ENCODE measurements at places on chromosomes 13 and 19. TPM values are rescaled to one million over a fixed set of nuclear protein-coding genes. Genes with fewer than 3 reads are reported as not detected.

The ZNF728 gene
- not detected for total RNA-seq

The TMEM145 gene
- 2.6 TPM for total RNA-seq

The C19orf38 gene
- total RNA-seq: not detected

The ZBTB32 gene
- not detected for total RNA-seq

The TNFSF13B gene
- not detected for total RNA-seq

The ZIM2 gene
- not detected for total RNA-seq

The ZNF682 gene
- not detected for total RNA-seq

The C5AR1 gene
- 1.6 TPM for total RNA-seq

The FPR1 gene
- total RNA-seq: 0.13 TPM

The KLK14 gene
- total RNA-seq: 0.55 TPM

The UNC13A gene
- total RNA-seq: 1.3 TPM

The IZUMO1 gene
- not detected for total RNA-seq

The PCDH20 gene
- not detected for total RNA-seq

The HSPH1 gene
- 107 TPM for total RNA-seq

The LGALS14 gene
- not detected for total RNA-seq

The LILRB4 gene
- total RNA-seq: not detected

The C19orf53 gene
- total RNA-seq: 208 TPM

The BCAM gene
- 63.9 TPM for total RNA-seq

The LNX2 gene
- 4.1 TPM for total RNA-seq

The DCT gene
- total RNA-seq: not detected

Measured in A549 treated with Mapracorat at 1 μM for 4 hours (cell line).